ENCODE measurements at places on chromosomes 5 and 9. TPM values are rescaled to one million over a fixed set of nuclear protein-coding genes. Genes with fewer than 3 reads are reported as not detected.

DNA sequence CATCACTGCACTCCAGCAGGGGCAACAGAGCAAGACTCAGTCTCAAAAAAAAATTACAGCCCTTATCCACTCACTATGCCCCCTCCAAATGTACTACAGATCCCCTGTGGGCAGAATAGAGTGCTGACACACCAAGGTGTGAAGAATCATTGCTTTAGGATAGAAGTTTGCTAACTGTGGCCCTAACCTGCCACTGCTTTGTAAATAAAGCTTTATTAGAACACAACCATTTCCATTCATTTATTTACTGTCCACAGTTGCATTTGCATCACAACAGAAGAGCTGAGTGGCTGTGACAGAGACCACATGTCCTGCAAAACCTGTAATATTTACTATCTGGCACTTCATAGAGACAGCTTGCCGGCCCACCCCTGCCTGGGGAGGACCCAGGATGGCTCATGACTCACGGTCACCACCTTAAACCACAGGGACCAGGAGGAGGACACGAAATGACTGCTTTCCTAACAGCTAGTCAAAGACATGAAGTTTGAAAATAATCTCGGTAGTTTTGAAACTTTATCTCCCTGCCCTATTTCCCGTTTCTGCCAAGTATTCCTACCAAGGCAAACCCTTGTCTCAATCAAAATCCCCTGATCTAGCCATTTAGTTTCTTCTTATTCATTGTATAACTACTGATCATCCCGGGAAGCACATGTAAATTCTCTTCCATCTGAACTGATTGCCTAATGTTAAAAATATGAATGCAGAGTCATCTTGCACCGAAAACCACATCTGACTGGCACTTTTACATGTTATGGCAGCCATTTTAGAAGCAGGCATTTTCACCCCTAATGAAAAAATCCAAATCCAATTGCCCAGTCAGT, 206.1 kb downstream of the SLIT3 start:
- no peak overlapping the region for H3K27ac ChIP-seq
- DNase-seq: peak; percentile 56
- H3K27me3 ChIP-seq: no peaks in the 10 kb centered on the region

- H3K4me3 ChIP-seq: no peak overlapping the region
- no peaks in the 10 kb centered on the region for H3K27me3 ChIP-seq
- no peaks in the 10 kb centered on the region for H3K36me3 ChIP-seq
- DNase-seq: no peak
- H3K27ac ChIP-seq: peak overlapping the region; percentile 55
These were observed 31.3 kb upstream of the STRBP start for GRCh38 chr9:123299558-123300126.

DNA sequence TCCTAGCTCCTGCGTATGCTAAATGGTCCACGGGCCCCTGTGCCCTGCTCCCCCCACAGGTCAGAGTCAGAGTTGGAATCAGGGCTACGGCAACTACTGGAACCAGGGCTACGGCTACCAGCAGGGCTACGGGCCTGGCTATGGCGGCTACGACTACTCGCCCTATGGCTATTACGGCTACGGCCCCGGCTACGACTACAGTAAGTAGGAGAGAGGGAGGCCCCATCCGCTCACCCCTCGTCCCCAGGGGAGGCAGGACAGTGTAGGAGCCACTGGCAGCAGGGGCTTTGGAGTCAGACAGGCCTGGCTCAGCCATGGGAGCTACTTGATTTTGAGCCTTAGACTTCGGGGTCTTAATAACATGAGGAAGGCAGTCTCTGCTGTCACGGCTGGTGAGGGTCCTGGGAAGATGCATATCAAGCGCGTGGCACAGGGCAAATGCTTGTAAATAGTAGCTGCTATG, 5.8 kb downstream of the HNRNPAB start:
- no peak overlapping the region for H3K4me3 ChIP-seq
- H3K4me1 ChIP-seq: peaks cover 9% of the 10 kb centered on the region
- peaks cover 73% of the 10 kb centered on the region for H3K36me3 ChIP-seq
- no peaks in the 10 kb centered on the region for H3K27me3 ChIP-seq
- no peak overlapping the region for H3K27ac ChIP-seq

DNA sequence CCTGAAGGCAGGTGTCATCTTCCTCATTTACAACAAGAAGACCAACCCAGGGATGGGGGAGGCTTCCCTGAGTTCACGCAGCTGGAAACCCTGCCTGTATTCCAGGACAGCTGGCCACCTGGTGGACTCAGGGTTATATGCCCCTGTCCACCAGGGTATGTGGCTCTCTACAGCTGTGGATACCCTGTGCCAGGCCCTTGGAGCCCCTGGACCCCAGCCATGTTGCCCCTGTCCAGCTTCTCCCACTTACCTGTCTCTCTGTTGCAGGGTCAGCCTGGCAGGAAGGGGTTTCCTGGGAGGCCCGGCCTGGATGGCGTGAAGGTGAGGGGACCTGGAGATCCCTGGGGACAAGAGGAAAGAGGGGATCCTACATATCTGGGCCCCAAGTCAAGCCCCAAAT, 79.7 kb upstream of the ORM1 start:
- no peaks in the 10 kb centered on the region for H3K27me3 ChIP-seq
- no peaks in the 10 kb centered on the region for H3K36me3 ChIP-seq
- no peak for DNase-seq
- H3K27ac ChIP-seq: no peak overlapping the region

Gene DIPK1B
- 188 TPM for total RNA-seq

Gene CEL
- 1.6 TPM for total RNA-seq

Gene HDHD3
- total RNA-seq: 44.6 TPM

Gene OR5C1
- not detected for total RNA-seq

DNA sequence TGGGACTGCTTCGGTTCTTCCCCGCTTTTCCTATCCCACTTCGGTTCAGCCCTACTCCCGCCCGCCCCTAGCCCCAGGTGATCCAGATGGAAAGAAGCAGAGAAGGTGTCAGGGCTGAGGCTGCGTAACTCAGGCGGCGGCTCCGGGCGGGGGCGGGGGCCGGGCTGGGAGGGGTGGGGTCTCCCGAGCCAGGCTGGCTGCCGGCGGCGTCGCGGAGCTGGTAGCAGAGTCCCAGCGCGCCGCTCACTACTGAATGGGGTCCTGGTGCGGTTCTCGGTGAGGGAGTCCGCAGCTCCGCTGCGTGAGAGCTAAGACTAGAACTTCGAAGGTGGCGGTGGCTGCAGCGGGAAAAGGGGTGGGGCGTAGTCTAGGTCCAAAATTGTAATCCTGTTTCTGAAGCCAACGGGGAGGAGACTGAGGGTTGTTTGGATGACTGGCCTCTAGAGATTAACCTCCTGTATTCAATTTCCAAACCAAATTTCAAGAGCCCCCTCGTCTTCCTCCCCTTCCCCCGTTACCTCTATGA, 1.4 kb downstream of the PRR16 start:
- no peaks in the 10 kb centered on the region for H3K4me1 ChIP-seq
- no peaks in the 10 kb centered on the region for H3K36me3 ChIP-seq
- peaks cover 41% of the 10 kb centered on the region for H3K27me3 ChIP-seq
- peak overlapping the region; percentile 49 for H3K4me3 ChIP-seq

- no peaks in the 10 kb centered on the region for H3K27me3 ChIP-seq
- H3K27ac ChIP-seq: no peak overlapping the region
- H3K36me3 ChIP-seq: no peaks in the 10 kb centered on the region
- no peak overlapping the region for H3K4me3 ChIP-seq
- no peaks in the 10 kb centered on the region for H3K4me1 ChIP-seq
These were observed 58.6 kb downstream of the PTCD2 start for GRCh38 chr5:72378639-72379289.

DNA sequence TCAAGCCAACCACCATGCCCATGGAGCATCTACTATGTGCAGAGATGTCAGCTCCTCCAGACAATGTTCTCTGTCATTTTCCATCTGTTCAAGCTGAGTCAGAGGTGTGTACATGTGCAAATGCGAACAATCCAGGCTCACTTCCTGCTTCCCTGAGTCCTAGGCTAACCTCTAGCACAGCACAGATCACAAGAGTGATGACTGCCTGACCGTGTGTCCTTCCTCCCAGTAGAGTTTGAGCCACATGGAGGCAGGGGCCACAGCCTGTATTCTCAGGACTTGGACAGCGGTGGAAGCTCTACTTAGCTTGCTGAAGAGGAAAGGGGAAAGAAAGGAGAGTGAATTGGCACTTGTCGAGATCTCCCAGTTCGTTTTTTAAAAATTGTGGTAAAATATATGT, 87.2 kb downstream of the KCNIP1 start:
- no peaks in the 10 kb centered on the region for H3K4me1 ChIP-seq
- no peak for DNase-seq
- H3K27me3 ChIP-seq: peaks cover 20% of the 10 kb centered on the region
